Stimulated activated CD8-positive, alpha-beta memory T cell treated with anti-CD3 and anti-CD28 coated beads, Interleukin-15, amount 100 ng/mL, for 4 hours (primary cell): ENCODE measurements at places on chromosomes 4 and X.

GRCh38 chr4:147059064-147059731, 113.5 kb upstream of the TTC29 start:
- DNase-seq: no peak

GRCh38 chr4:180784940-180785339, 1458.3 kb upstream of the TENM3 start:
- no peak for DNase-seq

- no peak for DNase-seq
These were observed 31.4 kb downstream of the HOPX start for GRCh38 chr4:56649445-56650261.

GRCh38 chrX:88072339-88073030, 554.9 kb downstream of the KLHL4 start:
- no peak for DNase-seq

- DNase-seq: no peak
These were observed 114.5 kb upstream of the ACSL4 start for GRCh38 chrX:109847257-109848187.

GRCh38 chr4:79338148-79338547, 12.3 kb upstream of the NAA11 start:
- no peak for DNase-seq

- no peak for DNase-seq
These were observed 255.3 kb upstream of the TEX13A start for GRCh38 chrX:105475801-105476200.

DNA sequence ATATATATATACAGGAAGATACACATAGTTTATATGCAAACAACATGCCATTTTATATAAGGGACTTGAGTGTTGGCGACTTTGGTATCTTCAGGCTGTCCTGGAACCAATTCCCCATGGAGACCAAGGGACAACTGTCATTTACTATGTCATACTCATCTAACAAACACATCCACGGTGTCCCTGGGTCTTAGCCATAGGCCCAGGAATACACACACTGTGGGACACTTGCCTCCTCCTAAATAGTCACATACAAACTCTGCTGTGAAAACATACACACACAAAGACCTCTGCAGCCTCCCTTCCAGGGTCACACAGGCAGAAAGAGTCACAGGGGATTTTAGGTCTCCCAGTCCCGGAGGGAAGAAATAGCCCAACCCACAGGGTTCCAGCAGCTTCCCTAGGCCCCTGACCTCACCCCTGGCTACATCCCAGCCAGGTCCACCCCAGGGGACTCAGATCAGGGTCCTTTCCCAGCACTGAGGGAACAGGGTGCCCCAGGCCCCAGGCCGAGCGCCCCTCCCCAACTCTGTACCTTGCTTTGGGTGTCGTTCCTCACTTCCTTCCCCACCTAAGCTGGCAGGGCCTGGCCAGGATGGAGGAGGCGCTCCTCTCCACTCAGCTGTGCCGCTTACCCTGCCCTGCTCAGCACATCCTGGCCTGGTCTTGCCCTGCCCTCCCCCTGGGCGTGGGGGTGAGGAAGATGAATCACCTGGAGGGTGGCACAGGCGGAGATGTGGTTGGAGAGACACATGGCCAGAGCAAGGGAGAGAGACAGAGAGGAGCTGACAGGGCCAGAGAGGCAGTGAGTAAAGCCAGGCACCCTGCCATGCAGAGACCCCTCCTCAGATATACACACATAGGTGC, 21.8 kb downstream of the FGD1 start:
- no peak for DNase-seq

- peak; percentile 11 for DNase-seq
These were observed 9.6 kb upstream of the TMA16 start for GRCh38 chr4:163484906-163485305.

DNA sequence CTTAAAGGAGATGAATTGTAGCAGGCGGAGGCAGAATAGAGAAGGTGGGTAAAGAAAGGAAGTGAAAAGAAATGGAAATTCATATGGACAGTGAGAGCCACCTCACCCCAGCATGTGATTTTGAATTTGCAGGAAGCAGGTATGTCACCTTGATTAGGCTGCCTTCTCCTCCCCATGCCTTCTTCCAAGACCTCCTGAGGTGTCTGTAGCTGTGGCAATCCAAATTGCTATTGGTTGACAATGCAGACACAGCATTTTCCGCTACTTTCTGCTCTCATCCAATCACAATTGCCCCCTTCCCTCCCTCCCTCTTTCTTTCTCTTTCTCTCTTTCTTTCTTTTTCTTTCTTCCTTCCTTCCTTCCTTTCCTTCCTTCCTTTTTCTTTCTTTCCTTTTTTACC, 38.5 kb downstream of the RAB33B start:
- DNase-seq: no peak
